Effector memory CD4-positive, alpha-beta T cell (primary cell): ENCODE measurements at places on chromosomes 5 and 9.

DNA sequence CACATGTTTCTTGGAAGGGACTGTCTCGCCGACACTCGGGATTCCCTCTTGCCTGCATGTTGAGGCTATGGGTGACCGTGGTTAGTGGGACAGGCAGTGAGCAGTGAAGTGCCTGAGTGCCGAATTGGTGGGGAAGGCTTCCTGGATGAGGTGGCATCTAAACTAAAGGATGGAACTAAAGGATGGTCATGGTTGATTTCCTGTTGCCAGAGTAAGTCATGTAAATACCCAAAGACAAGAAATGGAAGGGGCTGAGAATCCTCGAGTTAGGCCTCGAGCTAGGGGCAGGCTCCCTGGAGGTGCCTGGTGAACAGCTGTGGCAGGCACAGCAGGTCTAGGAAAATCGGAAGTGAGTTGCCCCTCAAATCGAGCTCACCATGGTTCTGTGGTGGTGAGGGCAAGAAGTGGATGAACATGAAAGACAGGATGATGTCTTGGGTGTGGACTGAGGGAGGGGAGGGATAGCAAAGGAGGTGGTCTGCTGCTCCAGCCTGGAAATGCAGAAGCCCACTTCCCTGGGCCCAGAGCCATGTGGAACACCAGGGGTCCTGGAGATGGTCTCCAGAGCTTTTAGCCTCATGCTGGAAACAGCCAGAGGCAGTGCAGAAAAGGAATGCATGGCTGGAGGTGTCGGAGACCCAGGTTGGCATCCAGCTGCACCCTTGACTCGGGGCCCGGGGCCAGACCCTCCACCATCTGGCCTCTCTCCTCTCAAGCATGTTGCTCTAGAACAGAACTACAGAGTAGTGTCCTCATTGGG lies 12.2 kb downstream of the CD74 start:
- DNase-seq = no peak

DNA sequence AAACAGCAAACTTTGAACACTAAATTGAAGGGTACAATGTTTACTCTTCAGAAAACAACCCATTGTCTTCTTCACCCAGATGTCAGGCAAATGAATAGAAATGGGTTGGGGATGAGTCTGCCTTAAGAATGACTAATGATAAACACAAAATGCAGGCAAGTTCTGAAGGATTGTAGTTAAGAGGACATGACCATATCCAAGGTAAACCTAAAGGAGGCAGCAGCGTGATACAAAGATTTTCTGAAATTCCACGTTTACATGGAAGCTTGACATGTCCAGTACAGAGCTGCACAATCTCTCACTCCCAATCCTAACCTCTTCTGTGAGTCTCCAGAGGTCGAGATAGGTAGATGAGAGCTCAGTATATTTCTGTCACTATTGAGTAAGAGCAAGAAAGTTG lies 1263.2 kb upstream of the CDH6 start:
- DNase-seq = no peak

DNA sequence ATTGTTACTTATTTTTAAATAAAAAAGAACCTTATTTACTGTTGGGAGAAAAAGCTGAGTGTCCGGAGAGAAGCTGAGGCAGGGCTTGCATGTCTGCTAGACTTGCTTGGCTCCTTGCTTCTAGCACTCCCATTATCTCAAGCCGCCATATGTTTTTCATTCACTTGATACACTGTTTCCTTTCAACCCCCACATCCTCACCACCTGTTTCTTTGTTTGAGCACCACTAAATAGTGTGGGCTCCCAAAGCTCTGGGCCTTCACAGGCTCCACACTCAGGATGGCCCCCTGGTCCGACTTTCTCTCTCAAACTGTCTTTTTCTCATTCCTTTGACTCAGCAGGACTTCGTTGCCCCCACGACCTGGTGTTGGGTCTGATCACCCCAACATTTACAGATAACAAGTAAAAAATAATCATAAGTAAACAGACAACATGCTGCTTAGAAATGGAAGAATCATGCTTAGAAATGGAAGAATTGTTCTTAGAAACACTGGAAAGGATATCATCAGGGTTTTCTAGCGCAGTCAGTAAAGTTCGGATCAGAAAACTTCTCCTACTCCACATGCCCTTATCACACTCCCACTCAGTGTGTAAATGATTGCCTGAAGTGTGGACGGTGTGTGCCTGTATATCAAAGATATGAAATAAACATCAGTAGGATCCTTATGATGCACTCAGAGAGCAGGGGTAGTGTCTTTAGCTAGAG lies 58.5 kb downstream of the APTX start:
- DNase-seq = no peak

- DNase-seq = no peak
These were observed 75.7 kb downstream of the ZNF608 start for GRCh38 chr5:124670722-124671184.

- no peak for DNase-seq
These were observed 163.9 kb upstream of the DMRT1 start for GRCh38 chr9:677461-678097.
